Activated CD8-positive, alpha-beta T cell treated with anti-CD3 and anti-CD28 coated beads for 36 hours (primary cell): ENCODE measurements at places on chromosomes 4 and X. TPM values are rescaled to one million over a fixed set of nuclear protein-coding genes. Genes with fewer than 3 reads are reported as not detected.
A peak's percentile ranks its signal among the peaks of the same experiment; 100 is the strongest.

DNA sequence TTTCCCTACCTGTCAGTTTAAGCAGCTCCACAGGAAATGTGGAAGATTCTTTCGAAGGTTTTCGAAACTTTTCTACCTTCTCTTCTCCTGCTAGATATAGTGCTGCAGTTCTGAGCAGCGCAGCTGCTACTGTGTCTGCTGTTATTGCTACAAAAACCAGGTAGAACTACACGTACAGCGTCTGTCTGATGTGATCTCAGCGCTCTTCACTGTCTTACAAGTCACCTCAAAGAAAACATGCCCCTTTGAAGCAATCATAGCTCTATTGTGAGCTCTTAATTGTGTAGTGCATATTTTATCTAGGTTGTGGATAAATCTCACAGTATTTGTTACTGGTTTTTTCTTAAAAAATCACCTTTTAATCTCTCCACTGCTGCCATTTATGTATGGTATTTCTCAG is 147.6 kb upstream of the BMPR1B start:
- H3K36me3 ChIP-seq: no peaks in the 10 kb centered on the region
- H3K27me3 ChIP-seq: no peaks in the 10 kb centered on the region
- peaks cover 12% of the 10 kb centered on the region for H3K4me1 ChIP-seq
- DNase-seq: no peak
- H3K4me3 ChIP-seq: peak overlapping the region; percentile 40
- H3K27ac ChIP-seq: no peak overlapping the region

DNA sequence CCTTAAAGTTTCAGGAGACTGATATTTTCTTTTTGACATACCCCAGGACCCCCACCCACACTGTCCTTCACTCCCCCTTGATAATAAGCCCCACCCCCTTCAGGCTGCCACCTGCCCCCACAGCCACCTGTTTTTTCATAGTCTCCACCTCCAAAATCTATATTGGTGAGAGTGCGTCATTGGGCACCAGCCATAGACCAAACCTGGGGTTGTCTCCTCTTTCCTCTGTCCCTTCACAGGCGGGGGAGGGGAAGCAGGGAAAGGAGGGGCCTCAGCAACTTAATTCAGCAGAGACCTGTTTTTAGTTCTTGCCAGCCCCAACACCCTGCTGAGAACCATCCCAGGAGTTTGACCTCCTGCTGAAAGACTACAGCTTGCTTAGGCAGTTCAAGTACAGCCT is 1.1 kb downstream of the ARHGAP36 start:
- DNase-seq: no peak
- no peak overlapping the region for H3K27ac ChIP-seq
- H3K4me1 ChIP-seq: no peaks in the 10 kb centered on the region
- peaks cover 11% of the 10 kb centered on the region for H3K27me3 ChIP-seq

- no peak for DNase-seq
- no peak overlapping the region for H3K4me3 ChIP-seq
- H3K36me3 ChIP-seq: no peaks in the 10 kb centered on the region
- H3K4me1 ChIP-seq: no peaks in the 10 kb centered on the region
- no peak overlapping the region for H3K27ac ChIP-seq
- no peaks in the 10 kb centered on the region for H3K27me3 ChIP-seq
These were observed 219.2 kb downstream of the MAML3 start for GRCh38 chr4:139934708-139935195.

- no peak overlapping the region for H3K4me3 ChIP-seq
- no peaks in the 10 kb centered on the region for H3K4me1 ChIP-seq
- no peak overlapping the region for H3K27ac ChIP-seq
- H3K27me3 ChIP-seq: no peaks in the 10 kb centered on the region
- DNase-seq: no peak
These were observed 226.5 kb downstream of the MID1 start for GRCh38 chrX:10393899-10394298.

GRCh38 chr4:75630937-75631329 is 605 bp upstream of the CDKL2 start:
- peak overlapping the region; percentile 14 for H3K27ac ChIP-seq
- no peaks in the 10 kb centered on the region for H3K27me3 ChIP-seq
- H3K4me1 ChIP-seq: peaks cover 22% of the 10 kb centered on the region
- DNase-seq: no peak
- no peaks in the 10 kb centered on the region for H3K36me3 ChIP-seq
- peak overlapping the region; percentile 73 for H3K4me3 ChIP-seq

DNA sequence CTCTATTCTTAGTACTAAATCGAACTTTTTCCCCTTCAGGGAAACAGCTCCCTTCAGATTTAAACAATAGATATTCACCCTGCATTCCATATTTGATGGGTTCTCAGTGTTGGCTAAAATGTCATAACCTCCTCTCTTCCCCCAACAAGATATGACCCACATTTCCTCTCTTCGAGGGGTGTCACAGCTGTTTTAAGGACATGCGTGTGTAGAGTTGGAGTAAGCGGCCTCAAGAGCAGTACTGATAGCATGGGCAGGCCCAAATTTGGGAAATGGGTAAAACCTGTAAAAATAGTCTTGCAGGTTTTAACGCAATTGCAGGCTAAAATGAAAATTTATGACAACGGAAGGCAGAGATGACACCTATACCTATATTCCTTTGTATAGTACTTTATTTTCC is 28.7 kb downstream of the SAT1 start:
- H3K4me3 ChIP-seq: no peak overlapping the region
- H3K27ac ChIP-seq: no peak overlapping the region
- no peak for DNase-seq
- peaks cover 6% of the 10 kb centered on the region for H3K27me3 ChIP-seq
- H3K36me3 ChIP-seq: no peaks in the 10 kb centered on the region
- peaks cover 5% of the 10 kb centered on the region for H3K4me1 ChIP-seq

DNA sequence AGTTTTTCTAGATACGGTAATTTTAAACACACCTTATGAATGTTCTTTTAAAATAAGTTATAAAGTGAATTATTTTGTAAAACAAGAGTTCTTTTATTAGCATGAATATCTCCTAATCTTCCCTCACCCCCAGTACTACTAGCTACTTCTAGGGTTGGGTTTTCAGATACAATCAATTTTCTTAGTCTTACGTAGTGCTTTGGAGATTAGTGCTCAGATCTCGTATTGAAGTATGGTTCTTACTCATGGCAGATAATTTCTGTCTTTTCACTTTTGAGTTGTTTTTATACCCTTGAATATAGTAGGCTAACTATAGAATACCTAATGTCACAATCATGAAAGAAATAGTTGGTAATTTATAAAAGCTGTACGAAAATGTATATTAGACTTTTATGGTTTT is 43.2 kb downstream of the CDKL5 start:
- no peak for DNase-seq
- no peaks in the 10 kb centered on the region for H3K36me3 ChIP-seq
- no peaks in the 10 kb centered on the region for H3K27me3 ChIP-seq
- no peak overlapping the region for H3K4me3 ChIP-seq
- no peaks in the 10 kb centered on the region for H3K4me1 ChIP-seq

- H3K27ac ChIP-seq: no peak overlapping the region
- no peaks in the 10 kb centered on the region for H3K27me3 ChIP-seq
- no peaks in the 10 kb centered on the region for H3K36me3 ChIP-seq
- DNase-seq: no peak
- no peak overlapping the region for H3K4me3 ChIP-seq
These were observed 12.0 kb downstream of the WFS1 start for GRCh38 chr4:6281436-6282313.

DNA sequence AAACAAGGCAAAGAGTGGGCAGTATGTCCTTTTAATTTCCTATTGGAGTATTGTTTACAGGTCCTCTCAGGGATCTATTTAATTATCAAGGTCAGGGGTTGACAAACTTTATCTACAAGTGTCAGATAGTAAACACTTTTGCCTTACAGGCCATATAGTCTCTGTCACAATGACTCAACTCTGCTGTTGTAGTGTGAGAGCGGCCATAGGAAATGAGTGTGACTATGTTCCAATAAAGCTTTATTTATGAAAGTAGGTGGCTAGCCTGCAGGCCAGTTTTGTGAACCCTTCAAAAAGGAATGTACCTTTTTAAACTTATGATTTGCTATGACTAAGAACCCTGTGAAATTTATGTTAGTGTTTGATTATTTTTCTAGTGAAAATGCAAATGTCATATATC is 156.1 kb downstream of the GPAT3 start:
- no peak overlapping the region for H3K27ac ChIP-seq
- DNase-seq: no peak
- no peaks in the 10 kb centered on the region for H3K36me3 ChIP-seq
- H3K4me1 ChIP-seq: no peaks in the 10 kb centered on the region

DNA sequence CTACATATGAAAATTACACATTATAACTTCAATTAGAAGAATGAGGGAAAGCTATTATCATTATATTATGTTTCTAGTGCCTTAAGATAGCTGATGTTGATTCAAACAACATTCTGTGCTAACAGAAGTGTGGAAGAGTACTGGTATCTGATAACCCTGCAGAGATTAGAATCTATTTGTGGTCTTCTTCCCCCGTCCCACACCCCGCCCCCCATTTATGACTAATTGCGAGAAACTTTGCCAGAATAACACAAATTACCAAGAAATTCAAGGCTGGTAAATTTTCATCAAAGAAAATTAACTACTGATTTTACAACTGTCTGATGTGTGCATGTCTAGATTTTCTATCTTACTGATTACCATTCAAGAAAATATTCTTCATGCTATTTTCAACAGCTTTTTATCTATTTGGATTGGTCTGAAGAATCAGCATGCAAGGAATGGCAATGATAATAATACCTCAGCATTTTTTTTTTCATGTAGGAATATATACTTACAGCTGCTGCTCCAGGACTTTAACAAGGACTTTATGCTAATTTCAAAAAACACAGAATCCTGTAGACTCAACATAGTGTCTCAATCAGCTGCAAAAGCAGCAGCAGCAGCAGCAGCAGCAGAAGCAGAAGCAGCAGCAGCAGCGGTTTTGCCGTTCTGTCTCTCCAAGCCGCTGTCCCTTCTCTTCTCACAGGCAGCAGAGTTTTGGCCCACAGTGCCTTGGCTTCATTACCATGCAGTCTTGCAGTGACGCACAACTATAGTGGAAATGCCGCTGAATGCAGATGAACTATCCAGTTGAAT is 126.7 kb downstream of the FRYL start:
- H3K27ac ChIP-seq: peak overlapping the region; percentile 70
- peak; percentile 72 for DNase-seq
- peaks cover 51% of the 10 kb centered on the region for H3K4me1 ChIP-seq
- H3K4me3 ChIP-seq: no peak overlapping the region

DNA sequence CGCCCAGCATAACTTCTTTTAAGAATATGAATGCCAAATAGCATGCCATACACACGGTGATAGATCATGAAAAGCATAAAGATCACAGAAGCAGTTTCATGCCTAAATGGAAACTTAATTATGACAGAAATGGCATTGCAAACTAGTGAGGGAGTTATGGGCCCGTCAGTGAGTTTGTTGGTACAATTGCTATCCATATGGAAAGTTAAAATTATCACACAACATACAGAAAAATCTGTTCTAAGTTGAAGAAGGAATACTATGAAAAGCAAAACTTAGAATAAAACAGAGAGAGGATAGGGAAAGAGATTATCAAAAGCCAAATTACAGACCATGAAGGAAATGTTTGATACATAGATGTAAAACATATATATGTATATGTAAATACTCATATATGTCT is 30.2 kb upstream of the RAP1GDS1 start:
- H3K4me3 ChIP-seq: no peak overlapping the region
- H3K27ac ChIP-seq: no peak overlapping the region
- no peak for DNase-seq
- no peaks in the 10 kb centered on the region for H3K36me3 ChIP-seq
- peaks cover 3% of the 10 kb centered on the region for H3K4me1 ChIP-seq

DNA sequence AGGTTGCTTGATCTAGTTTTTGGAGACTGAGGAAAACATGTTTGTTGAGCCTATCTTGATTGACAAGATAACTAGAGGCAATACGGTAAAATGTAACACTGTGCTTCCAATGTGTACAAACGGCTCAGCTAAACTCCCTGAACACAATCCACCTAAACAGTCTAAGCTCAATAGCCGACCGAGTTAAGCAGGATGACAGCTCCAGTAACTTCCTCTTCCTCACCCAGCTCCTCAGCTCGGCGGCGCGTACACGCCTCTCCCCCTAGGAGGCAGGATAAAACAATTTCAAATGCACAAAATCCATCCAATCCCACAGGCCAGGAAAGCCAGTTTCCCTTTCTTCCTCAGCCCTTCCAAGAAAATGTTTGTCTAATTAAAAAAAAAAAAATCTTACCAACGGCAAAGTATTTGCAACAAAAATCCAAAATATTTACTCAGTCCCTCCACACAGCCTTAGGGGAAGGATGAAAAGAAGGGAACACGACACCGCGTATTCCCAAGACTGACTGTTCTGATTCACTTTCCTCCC is 1.0 kb downstream of the CNOT6L start:
- H3K36me3 ChIP-seq: peaks cover 30% of the 10 kb centered on the region
- H3K27ac ChIP-seq: peak overlapping the region; percentile 97
- peak; percentile 60 for DNase-seq

- no peaks in the 10 kb centered on the region for H3K4me1 ChIP-seq
- DNase-seq: no peak
- no peaks in the 10 kb centered on the region for H3K36me3 ChIP-seq
- no peaks in the 10 kb centered on the region for H3K27me3 ChIP-seq
These were observed 932.6 kb downstream of the C4orf33 start for GRCh38 chr4:130028552-130028951.

DNA sequence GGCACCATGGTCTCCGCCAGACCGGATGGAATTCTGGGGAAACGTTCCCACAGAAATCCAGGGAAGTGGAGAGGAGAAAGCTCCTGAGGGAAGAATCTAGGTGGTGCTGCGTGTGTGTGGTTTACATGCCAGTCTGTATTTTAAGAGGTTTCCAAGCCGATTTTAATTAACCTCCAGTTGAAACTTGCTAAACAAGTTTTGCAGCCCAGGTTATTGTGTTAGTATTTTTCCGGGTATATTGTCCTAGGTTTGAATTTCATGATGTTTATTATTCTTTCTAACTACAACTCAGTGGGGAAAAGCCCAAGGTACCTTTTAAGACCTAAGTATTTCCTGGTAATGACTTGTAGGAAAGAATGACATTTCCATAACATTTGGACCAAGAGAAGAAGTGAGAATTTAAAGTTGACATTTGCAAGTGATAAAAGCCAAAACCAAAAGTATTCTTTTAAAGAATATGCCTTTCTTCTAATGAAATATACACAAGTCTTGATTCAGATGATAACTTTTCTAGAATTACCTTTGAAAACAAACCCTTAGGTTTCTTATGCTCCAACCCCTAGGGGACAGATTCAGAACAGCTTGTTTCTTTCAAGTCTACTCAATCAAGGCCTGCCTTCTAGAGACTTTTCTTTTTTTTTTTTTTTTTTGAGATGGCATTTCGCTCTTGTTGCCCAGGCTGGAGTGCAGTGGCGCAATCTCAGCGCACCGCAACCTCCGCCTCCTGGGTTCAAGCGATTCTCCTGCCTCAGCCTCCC is 14.6 kb downstream of the SAT1 start:
- H3K27ac ChIP-seq: peak overlapping the region; percentile 63
- H3K4me1 ChIP-seq: peaks cover 9% of the 10 kb centered on the region
- H3K36me3 ChIP-seq: no peaks in the 10 kb centered on the region
- no peaks in the 10 kb centered on the region for H3K27me3 ChIP-seq
- no peak overlapping the region for H3K4me3 ChIP-seq

ARX gene
- total RNA-seq: not detected

BST1 gene
- total RNA-seq: 0.65 TPM

DKK2 gene
- total RNA-seq: not detected

OTC gene
- 0.23 TPM for total RNA-seq

CYP2U1 gene
- total RNA-seq: 3.1 TPM
